ENCODE measurements at places on chromosomes 5 and 9.

DNA sequence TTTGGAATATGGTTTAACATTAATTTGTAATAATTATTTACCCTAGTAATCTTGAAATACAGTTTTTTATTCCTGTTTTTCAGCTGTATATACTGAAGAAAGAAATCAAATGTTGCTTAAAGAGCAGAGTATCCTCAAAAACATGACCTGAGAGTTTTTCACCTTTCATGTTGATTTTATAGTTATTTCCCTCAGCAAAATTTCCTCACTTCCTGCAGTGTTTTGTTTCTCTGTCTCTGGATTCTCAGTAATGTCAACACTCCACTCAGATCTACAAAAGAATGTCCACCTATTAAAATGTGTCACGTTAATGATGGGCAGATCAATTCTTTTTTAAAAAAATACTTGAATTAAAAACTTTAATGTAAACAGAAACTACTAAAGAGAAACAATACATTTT lies 398.3 kb downstream of the ANXA1 start:
- no peak for DNase-seq

GRCh38 chr9:109316207-109316640 lies 4.6 kb downstream of the EPB41L4B start:
- no peak for DNase-seq

GRCh38 chr5:22496666-22497065 lies 356.5 kb downstream of the CDH12 start:
- no peak for DNase-seq

GRCh38 chr5:41067714-41068568 lies 3.2 kb downstream of the MROH2B start:
- DNase-seq = no peak

DNA sequence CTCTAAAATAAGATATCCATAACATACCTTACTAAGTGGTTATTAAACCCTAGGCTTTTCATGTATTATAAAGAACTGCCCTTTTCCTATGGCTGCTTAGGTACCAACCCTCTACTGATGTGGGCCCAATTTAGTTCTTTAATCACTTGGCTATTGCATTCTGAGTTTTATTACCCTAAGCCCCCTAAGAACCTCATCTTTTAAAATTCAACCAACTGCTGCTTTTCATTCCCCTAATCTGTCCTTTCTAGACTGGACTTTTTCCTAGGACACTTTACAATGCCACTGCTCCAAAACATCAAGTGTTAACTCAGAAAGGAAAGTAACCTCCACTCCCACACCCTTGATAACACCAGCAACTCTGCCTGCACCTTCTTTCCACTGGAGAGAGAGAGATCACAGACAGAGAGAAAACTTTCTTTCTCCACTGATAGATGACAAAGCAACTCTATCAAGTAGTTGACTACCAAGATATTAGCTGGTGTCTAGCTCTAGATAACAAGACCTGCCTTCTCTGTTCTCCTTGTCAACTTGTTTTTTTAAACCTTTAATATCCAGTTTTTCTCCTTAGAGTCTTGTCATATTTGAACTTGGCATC lies 27.3 kb downstream of the ELL2 start:
- DNase-seq = no peak

GRCh38 chr5:73005886-73006285 lies 50.0 kb downstream of the FCHO2 start:
- DNase-seq = no peak

DNA sequence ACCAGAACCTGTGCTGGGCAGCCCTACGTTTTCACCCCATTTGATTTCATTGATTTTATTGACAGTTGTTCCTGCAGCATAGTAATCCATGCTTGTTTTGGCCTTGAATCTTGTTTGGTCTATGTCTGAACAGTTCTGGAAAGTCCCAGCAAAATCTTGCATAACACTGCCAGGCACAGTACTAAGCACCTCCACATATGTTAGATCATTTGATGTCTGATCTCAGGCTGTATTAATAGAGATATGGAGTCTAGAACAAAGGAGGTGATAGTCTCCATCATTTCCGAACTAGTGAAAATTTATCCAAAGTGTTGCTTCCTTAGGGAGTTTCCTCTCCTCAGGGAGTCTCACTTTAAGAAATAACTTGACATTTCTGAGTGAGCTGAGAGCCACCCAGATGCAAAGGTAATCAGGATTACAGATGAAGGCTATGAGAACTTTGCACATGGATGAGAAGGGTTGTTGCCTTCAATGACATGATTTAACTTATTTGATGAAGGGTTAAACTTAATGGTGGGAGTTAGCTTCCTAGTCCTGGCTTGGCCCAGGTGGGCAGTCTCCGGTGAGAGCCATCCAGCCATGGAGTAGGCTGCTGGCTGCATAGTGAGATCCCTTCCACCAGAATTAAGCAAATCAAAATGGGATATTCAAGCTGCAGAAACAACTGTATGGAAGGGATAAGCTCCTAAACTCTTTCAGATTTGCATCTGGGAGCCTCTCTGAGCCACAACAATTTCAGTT lies 173.8 kb upstream of the MVB12B start:
- no peak for DNase-seq

- DNase-seq = no peak
Measured at GRCh38 chr5:146877178-146877681, 1.3 kb downstream of the PPP2R2B start.

DNA sequence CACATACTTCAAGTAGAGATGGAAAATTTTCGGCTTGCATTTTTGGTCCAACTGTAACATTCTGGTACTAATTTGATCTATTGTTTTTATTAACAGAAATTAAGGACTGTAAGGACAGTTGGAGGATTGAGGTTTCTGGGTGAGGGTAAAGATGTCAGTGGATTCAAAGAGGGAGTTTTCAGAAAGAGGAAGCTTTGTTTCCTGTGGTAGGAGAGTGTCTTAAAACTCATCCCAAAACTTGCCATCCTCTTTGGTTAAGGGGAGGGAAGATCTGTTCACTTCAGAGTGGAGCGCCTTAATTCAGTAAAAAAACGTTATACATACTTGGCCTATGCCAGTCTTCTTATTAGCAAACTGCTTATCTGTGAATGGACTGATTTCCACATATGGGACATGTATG lies 13.8 kb downstream of the CNTRL start:
- DNase-seq = no peak

- DNase-seq = no peak
Measured at GRCh38 chr5:99460701-99461100, 531.9 kb upstream of the CHD1 start.

GRCh38 chr9:117247266-117247665 lies 167.6 kb downstream of the ASTN2 start:
- DNase-seq = no peak

DNA sequence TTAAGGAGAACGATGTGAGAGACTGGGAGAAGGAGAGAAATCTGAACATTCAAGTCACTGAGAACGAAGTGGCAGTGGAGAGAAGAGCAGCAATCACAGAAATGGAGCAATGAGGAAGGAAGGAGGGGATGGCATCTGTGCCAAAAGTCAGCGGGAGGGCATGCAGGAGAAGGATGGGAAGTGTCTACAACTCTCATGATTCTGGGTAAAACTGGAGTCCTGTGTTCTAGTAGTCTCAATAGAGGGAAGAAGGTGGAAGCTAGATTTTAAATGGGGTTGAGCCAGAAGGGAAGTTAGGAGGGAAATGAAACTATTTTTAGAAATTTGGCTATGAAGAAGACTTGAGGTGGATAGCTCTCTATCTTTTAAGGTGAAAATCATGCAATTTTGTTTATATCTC lies 39.1 kb upstream of the SPATA31C2 start:
- no peak for DNase-seq

DNA sequence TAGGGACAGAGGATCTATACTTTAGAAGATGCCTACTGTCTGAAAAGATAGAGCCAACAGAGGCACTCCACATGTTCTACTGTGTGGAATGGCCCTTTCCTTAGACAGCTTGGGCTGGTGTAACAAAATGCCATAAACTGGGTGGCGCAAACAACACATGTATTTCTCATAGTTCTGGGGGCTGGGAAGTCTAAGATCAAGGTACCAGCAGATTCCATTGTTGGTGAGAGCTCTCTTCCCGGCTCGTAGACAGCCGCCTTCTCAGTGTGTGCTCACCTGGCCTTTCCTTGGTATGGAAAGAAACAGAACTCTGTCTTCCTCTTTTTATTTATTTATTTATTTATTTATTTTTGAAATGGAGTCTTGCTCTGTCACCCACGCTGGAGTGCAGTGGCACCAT lies 70.9 kb downstream of the APTX start:
- DNase-seq = no peak

DNA sequence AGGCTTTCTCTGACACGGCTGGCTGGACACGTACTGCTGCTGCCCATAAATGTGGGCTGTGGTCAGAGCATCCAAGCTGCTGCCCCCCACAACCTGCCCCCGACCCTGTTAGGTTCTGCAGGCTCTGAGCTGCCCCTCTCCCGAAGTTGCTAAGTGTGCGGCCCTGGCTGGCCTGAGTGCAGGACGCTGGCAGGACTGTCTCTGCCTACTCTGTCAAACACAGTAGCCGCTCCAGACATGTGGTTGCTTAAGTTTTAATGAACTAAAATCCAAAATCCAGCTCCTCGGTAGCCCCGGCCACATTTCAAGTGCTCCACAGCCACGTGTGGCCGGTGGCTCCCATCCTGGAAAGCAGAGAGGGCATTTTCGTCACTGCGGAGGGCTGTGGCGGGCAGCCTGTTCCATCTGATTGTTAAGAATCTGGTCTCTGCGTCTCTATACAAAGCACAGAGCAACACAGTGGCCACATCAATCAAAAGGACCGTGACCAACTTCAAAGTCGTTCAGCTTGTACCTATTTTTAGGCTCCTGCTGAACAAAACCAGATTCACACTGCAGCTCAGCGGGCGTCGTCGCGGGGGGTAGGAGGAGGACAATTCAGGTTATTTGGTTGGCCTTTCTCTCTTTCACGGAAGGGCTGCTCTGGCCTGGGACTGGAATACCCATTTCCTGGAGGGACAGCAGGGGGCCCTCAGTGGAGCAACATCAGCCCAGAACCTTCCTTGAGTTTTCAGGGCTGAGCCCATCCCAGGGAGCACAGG lies 68.9 kb downstream of the PTCH1 start:
- DNase-seq = no peak

DNA sequence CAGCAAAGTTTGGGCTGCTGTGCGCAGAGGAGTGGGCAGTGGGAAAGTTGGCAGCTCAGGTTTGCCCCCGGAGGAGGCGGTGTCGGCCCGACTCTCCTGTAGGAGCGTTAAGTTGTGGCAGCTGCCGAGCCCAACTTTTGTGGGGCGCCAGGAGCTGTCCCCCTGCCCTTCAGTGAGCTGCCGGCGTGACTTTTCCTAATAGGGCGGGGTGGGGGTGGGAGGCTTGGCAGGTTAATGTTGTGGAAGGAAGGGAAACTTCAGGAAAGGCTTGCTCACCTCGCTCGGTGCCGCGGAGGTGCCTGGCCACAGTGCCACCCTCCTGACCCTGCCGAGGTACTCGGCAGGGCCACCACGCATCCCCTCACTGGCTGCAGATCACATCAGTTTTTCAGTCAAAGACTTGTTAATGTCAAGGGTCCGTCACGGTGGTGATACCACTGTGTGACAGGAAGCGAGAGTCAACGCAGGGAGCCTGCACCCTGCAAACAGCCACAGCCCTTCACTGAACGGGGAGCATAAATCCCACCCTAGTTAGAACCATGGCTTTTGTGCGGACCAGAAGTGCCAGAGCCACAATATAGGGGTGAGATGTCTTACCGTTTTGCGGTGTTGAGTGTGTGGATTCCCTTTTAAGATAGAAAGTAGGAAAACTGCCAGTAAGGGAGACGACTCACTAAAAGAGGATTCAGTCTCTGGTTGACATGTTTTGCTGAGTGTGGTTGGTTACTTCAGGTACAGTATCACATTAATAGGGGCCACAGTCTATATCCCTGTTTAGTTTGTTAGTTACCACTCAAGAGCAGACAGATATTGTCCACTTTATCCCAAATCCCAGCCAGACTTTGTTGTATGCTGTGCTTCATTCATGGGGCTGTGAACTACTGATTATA lies 796 bp downstream of the LNPEP start:
- DNase-seq = no peak

- no peak for DNase-seq
Measured at GRCh38 chr9:82923092-82923911, 139.6 kb downstream of the RASEF start.
